Activated T-cell treated with anti-CD3 and anti-CD28 coated beads, Interleukin-2, amount 50 U/mL, for 24 hours (primary cell): ENCODE measurements at places on chromosomes 16 and 17.

DNA sequence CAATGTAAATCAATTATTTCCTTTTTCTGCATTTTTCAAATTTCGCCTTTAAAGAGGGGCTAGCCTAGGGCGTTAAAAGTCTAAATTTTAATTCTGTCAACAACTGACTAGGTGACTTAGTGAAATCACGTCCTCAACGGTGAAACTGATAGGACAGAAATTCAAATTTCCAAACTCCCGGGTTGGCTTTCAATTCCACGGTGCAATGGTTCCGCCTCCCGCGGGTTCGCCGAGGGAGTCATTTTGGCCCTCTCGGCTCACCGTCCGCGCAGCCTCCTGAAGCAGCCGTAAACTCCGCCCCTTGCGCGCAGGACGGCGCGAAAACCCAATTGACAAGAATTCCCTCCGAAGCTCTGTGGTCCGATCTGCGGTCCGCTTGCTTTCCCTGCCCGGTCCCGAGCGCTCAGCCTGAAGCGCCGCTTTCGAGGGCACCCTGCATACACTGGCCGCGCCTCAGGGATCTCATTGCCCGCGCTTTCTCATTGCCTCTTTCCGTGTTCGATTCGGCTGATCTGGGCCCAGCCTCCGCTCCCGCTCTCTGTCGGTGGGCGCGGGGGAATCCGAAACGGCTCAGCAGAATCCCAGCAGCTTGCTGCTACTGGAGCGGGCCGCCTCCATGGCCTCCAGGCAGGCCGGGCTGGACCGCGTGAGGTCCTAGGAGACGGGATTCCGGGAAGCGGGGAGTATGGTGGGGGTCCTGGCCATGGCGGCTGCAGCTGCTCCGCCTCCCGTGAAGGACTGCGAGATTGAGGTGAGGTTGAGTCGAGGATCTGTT is at the start of gene ATAD5:
TSS of gene ATAD5 (plus strand) at position 304 of the 775 bp plus-strand sequence. CDS start at position 686, 382 bp downstream.
- H3K4me1 ChIP-seq = peaks cover 37% of the 10 kb centered on the region
- peak; percentile 91 for DNase-seq
- peak within 1 kb of the TSS; percentile 98 for H3K27ac ChIP-seq
- H3K27me3 ChIP-seq = no peaks in the 10 kb centered on the region

- no peak for DNase-seq
- H3K4me1 ChIP-seq = no peaks in the 10 kb centered on the region
- no peak overlapping the region for H3K27ac ChIP-seq
- H3K36me3 ChIP-seq = no peaks in the 10 kb centered on the region
Measured at GRCh38 chr17:79490530-79490929, 120.3 kb downstream of the RBFOX3 start.

- H3K4me3 ChIP-seq = no peak overlapping the region
- no peaks in the 10 kb centered on the region for H3K36me3 ChIP-seq
- H3K27ac ChIP-seq = no peak overlapping the region
Measured at GRCh38 chr16:272633-273546, 2.9 kb downstream of the RGS11 start.

DNA sequence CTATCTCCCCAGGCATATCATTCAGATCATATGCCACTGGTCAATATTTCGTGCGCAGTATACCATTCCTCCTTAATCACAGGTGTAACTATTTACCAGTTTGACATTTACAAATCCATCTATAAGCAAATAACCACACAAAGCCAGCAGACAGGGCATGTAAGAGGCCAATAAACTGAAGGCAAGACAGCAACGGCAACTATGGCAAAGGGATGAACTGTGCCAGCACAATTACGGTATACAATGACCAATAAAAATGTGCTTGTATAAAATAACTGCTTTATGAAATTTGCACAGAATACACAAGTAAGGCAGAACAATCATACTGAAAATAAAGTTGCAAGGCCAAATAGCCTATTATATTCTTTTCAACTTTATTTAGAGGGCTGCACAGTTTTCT is 9.2 kb downstream of the NETO2 start:
- H3K36me3 ChIP-seq = peaks cover 2% of the 10 kb centered on the region
- no peak overlapping the region for H3K27ac ChIP-seq
- DNase-seq = no peak
- peaks cover 37% of the 10 kb centered on the region for H3K4me1 ChIP-seq

GRCh38 chr17:82876149-82876548 is 36.3 kb upstream of the ZNF750 start:
- H3K4me1 ChIP-seq = peaks cover 66% of the 10 kb centered on the region
- no peak overlapping the region for H3K4me3 ChIP-seq
- H3K27ac ChIP-seq = no peak overlapping the region
- DNase-seq = no peak

DNA sequence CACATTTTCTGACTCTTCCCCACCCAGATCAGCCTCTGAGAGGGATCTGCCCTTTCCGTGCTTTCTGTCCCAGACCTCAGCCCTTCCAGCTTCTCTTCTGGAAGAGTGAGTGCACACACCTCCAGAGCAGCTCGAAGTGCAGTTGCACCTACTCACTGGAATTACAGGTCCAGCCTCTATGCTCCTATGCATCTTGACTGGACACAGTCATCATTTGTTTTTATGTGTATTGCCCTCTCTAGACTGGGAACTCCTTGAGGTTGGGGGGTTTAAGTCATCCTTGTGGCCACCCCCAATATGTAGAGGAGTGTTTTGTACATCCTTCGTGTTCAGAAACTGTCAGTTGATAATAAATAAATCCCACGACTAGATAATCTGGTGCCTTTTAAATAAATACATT is 81.9 kb downstream of the CDK5R1 start:
- H3K4me1 ChIP-seq = peaks cover 27% of the 10 kb centered on the region
- no peak overlapping the region for H3K4me3 ChIP-seq
- no peaks in the 10 kb centered on the region for H3K36me3 ChIP-seq
- no peak overlapping the region for H3K27ac ChIP-seq

DNA sequence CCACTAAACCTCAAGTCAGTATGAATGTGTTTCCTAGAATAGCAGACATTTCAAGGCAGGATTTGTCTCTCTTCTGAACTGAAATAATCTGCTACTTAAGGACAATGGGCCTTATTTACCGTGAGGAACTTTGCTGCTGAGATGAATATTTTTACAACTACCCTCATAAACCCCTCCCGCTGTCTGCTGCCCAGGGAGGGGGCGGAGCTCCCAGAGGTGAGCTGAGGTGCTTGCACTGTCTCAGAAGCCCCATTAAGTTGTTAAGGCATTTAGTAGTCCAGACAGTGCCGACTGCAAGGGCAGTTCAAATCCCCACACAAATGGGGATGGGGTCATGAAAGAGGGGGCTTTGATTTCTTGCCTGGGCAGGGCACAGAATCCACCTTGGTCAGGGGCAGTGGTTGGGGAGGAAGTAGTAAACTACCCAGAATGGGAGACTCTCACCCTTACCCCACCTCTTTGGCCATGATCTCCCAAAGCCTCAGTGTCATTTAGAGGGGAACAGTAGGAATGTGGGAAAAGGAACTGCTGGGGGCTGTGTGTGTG is 19.2 kb downstream of the HNF1B start:
- no peaks in the 10 kb centered on the region for H3K4me1 ChIP-seq
- H3K27me3 ChIP-seq = peaks cover 10% of the 10 kb centered on the region
- H3K4me3 ChIP-seq = no peak overlapping the region
- H3K36me3 ChIP-seq = no peaks in the 10 kb centered on the region
- no peak for DNase-seq

DNA sequence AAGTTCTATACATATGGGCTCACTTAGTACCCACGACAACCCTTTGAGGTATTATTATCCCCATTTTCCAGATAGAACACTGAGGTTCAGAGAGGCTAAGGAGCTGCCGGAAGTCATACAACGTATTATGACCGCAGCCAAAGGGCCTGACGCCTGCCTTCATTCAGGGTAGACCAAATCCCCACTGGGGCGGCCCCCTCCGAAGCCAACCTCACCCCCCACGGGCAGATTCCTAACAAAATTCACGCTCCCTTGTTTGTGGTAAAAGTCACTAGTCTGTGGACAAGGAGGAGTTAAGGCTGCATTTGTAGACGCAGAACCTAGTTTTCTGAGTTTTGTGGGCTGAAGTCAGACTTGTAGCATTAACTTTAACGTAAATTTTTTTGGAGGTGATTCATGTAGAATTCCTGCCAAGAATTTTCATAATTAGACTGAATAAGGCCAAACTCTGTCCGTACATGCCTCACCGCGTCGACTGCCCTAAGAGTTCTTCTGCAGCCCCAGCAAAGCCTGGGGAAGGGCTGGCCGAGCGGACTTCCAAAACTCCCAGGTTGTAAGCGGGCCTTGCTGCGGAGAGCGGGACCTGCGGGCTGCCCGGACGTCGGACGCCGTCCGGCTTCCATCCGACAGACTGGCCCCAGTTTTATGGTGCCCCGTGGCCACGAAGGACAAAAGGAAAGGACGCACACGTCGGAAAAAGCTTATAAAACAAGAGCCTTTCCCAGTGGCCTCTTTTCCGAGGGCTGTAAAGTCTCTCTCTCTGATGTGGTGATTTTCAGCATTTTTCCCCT is 75.7 kb downstream of the NXN start:
- H3K4me1 ChIP-seq = no peaks in the 10 kb centered on the region
- H3K36me3 ChIP-seq = no peaks in the 10 kb centered on the region
- no peak overlapping the region for H3K4me3 ChIP-seq
- no peak overlapping the region for H3K27ac ChIP-seq

DNA sequence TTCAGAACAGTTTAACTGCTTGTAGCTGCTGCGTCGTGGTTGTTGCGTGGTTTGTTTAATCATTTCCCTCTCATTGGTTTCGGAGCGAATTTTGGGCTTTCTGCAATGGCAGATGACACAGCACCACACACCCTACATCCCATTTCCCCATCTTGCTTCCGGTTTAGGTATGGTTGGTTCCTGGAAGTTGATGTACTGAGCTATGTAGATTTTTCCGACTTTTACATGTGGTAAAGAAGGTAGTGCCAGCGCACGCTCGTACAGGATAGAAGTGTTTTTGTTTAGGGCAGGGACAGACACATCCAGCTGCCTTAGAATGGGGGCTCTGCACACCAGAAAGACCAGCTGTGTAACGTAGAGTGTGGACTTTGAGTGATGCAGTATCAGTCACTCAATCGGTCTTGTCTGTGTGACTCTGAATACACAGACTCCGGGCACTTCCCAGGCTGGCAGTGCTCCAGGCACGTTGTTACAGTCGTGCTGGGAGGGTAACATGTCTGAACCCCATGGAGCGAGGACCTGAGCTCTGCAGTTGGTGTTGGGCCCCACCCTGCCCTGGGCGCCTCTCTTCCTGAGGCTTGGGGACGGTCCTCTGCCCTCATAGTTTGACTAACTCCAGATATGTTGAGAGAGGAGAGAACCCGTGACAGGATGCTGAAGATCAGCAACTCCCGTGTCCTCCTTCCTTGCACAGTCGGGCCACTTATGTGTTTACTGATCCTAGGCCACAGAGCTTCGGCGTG is 172.0 kb upstream of the CHMP6 start:
- H3K4me1 ChIP-seq = peaks cover 49% of the 10 kb centered on the region
- DNase-seq = no peak
- H3K27ac ChIP-seq = peak overlapping the region; percentile 83
- H3K4me3 ChIP-seq = no peak overlapping the region
- H3K27me3 ChIP-seq = no peaks in the 10 kb centered on the region

- peaks cover 34% of the 10 kb centered on the region for H3K27me3 ChIP-seq
- H3K4me1 ChIP-seq = no peaks in the 10 kb centered on the region
- H3K27ac ChIP-seq = no peak overlapping the region
- H3K4me3 ChIP-seq = no peak overlapping the region
- DNase-seq = no peak
Measured at GRCh38 chr16:62038646-62039045, 2.4 kb upstream of the CDH8 start.

DNA sequence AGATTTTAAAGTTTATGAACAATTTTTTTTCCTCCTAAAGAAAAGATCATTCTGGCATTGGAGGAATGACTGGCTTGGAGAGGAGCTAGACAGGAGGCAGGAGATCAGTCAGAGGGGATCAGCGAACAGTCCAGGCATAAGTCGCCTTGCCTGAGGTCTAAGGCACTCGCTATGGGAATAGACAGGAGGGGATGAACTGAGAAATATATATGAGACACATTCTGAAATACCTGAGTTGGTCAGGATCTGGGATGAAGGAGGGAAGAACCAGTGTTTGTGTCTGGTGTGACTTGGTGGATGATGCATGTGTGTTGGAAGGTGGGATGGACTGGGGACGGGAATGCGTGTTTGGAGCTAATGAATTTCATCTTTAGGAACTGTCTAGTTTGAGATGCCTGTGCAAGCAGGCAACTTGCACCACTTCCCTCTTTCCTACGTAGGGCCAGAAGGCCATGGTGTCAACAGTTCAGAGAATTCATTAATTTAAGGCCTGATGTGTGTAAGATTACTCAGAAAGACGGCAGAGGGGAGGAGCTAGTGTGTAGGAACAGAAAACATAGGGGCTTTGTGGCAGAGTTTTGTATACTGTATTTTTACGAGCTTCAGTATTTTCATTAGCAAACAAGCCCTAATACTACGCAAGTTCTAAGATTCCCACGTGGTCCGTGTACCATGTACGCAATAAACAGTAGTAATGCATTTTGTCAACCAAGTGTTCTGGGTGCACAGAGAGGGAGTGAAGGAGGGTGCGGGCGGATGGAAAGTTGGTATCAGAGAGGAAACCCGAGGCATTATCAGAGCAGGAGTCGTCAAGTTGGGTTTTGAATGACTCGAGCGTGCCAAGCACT is 825 bp downstream of the HEATR6 start:
- peak; percentile 34 for DNase-seq
- H3K36me3 ChIP-seq = peaks cover 51% of the 10 kb centered on the region
- H3K4me1 ChIP-seq = peaks cover 24% of the 10 kb centered on the region
- H3K27ac ChIP-seq = peak overlapping the region; percentile 97
- H3K4me3 ChIP-seq = peak overlapping the region; percentile 88
- no peaks in the 10 kb centered on the region for H3K27me3 ChIP-seq
